ENCODE measurements at places on chromosomes 2 and 18.

DNA sequence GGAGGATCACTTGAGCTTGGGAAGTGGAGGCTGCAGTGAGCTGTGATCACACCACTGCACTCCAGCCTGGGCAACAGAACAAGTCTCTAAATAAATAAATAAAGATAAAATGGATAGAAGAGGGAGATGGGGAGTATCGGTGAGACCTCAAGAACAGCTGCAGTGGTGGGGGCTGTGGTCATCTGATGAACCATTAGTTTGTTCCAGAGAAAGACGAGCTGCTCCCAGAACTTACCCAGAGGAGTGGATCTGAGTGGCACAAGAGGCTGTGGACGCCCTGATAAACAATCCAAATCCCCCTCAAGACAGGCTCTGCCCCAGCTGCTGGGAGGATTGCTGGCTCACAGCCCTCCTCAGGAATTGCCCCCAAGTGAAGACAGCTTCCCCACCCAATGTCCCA lies 26.7 kb downstream of the TMEM127 start:
- DNase-seq = no peak

GRCh38 chr2:19902216-19902740 lies 495 bp upstream of the TTC32 start:
- no peak for DNase-seq

DNA sequence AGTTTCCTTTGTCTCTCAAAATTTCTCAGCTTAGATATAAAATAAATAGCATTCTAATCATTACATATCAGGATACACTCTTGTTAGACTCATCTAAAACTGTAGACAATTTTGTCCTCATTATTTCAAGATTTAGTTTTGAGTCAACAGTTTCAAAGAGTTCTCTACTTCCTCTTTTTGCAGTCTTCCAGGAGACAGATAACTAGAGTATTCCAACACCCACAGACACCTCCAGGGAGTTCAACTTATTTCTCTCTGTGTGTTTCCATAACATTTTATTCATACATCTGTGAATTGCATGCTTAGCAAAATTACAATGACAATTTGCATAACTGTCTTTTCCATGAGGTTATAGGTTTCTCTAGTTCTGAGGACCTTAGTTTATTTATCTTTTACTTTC lies 166.6 kb upstream of the HNMT start:
- DNase-seq = no peak

DNA sequence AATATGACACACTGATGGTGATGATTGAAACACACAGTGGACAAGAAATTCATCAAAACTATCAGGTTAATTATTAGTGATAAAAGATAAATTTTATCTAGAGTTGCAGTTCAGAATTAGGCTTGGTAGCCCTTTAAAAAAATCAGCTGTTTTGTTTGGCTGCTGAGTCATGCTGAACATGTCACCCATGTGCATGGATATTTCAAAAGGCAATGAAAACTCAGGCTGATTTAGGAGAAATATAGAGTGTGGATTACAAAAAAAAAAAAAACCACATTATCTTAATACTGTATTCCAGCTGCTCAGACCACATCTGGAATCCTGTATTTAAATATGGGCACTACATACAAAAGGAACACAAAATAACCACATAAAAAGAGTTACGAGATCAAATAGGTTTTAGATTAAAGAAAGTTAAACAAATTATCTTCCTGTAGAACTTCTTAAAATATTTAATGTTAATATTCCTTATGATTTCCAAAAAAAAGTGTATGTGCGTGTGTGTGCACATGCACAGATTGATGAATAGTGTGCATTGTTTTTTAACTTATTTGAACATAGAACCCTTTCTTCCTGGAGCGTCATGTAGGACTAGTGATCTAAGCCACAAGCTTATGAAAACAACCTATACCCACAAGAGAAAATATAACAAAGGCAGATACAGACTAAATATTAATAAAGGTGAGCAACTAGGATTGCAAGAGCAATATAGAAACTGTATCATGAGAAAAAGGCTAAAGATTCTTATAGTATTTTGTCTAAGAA lies 186.2 kb downstream of the STK39 start:
- DNase-seq = no peak

DNA sequence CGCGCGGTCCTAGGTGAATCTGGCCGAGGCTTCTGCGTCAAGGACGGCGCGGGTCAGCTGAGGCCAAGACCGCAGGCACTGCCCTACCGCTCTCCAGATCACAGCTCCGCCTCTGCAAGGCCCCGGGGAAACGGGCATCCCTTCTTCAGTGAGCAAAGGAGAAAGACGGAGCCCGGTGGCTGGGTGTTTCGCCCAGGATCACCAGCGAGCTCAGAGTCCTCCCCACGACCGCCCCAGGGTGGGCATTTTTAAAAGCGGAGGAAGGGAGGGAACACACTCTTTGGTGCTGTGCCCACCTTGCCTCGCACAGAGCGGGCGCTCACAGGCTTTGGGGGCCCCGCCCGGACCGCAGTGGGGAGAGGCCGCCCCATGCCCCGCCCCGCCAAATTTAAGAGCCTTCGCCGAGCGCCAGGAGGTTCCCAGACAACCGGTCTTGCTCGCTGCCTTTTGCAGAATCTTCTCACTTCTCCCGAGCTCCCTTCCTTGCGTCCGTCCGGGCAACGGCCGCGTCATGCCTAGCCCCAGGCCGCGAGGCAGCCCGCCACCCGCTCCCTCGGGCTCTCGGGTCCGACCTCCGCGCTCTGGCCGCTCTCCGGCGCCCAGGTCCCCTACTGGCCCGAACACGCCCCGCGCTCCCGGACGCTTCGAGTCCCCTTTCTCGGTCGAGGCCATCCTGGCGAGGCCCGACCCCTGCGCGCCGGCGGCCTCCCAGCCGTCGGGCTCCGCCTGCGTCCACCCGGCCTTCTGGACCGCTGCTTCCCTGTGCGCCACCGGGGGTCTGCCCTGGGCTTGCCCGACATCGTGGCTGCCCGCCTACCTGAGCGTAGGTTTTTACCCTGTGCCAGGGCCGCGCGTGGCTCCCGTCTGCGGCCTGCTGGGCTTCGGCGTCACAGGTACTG lies at the start of gene NOTO:
TSS of gene NOTO (plus strand) at position 419 of the 899 bp plus-strand sequence. CDS start at position 512, 93 bp downstream.
- DNase-seq = no peak

GRCh38 chr2:105545730-105546627 lies 147.1 kb upstream of the FHL2 start:
- peak; percentile 21 for DNase-seq

DNA sequence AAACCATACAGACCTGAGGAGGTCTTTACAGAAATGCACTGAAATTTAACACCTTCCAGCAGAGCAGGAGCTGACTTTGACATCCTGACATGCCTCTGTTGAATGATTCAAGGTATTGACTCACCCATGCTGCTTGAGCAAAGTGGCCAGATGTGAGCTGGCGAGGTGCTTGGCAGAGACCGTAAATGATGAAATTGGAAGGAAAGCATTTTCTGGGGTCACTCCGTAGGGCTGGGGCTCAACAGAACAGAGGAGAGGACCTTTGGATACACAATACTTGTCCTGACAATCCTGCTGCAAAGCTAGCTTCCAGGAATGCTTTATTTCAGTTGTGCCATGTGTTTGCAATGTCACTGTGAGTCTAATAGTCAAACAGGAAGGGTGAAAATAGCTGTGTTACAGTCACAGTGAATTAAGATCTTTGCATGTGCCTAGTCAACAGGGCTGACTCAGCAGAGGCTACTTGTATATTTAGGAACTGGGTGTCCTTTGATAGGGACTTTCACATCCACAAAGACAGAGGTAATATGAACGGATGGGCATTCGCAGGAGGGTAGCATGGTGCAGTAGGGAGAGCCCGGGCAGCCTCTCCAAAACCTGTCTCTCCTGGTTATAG lies 31.6 kb upstream of the NCK2 start:
- no peak for DNase-seq

GRCh38 chr2:36511858-36512603 lies 85.9 kb downstream of the FEZ2 start:
- no peak for DNase-seq

DNA sequence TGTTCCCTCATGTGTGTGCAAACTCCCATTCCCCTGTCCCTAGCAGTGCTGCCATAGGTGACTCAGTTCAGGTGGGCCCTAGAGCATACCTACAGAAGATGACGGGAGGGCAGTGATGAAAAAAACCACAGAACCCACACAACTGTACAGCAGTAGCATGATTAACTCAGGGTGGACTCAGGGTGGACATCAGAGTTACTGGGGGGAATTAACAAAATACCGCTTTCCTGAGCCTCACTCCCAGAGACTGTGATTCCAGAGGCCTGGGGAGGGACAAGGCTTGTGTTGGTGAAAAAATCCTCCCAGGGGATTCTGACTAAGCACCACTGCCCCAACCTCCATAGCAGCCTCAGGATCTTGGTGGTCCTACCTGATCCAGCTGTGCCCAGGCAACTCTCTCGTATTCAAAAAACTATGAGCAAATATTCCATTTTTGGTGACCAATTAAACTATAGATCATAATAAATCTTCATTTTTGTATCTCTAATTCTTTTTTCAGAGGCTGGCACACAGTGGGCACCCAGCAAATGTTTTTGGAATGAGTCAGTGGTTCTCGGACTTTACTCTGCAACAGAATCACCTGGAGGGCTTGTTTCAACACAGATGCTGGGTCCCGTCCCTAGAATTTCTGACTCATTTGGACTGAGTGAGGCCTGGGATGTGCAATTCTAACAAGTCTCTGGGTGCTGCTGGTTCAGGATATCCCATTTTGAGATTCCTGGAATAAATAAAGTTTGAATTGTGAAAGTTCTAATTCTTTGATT lies 84.1 kb upstream of the NABP1 start:
- DNase-seq = no peak

- DNase-seq = no peak
These were observed 36.1 kb downstream of the DHRS9 start for GRCh38 chr2:169105476-169105875.

GRCh38 chr18:69840445-69840844 lies 107.2 kb downstream of the CD226 start:
- no peak for DNase-seq

- DNase-seq = no peak
These were observed 2005.9 kb upstream of the CELF4 start for GRCh38 chr18:39571511-39571910.

- DNase-seq = no peak
These were observed 80.3 kb downstream of the DYNAP start for GRCh38 chr18:54671291-54671881.

DNA sequence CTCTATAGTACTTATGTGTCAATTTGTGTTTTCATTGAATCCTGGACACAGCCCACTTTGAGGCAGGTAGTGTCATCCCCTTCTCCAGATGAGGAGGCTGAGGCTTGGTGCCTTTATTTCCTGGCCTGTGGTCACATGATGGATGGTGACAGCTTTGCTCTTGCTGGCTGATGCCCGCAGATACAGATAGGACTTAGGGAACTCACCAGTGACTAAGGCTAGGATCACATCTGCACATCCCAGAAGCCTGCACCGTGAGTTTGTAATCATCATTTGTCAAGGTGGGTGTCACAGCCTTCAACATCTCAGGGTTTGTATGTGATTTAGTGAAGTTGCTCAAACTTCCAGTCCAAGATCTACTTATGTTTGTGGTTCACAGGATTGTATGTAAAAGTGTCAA lies 295.1 kb upstream of the RAB12 start:
- DNase-seq = no peak

GRCh38 chr2:237879058-237879430 lies 19.6 kb downstream of the RAMP1 start:
- DNase-seq = no peak

DNA sequence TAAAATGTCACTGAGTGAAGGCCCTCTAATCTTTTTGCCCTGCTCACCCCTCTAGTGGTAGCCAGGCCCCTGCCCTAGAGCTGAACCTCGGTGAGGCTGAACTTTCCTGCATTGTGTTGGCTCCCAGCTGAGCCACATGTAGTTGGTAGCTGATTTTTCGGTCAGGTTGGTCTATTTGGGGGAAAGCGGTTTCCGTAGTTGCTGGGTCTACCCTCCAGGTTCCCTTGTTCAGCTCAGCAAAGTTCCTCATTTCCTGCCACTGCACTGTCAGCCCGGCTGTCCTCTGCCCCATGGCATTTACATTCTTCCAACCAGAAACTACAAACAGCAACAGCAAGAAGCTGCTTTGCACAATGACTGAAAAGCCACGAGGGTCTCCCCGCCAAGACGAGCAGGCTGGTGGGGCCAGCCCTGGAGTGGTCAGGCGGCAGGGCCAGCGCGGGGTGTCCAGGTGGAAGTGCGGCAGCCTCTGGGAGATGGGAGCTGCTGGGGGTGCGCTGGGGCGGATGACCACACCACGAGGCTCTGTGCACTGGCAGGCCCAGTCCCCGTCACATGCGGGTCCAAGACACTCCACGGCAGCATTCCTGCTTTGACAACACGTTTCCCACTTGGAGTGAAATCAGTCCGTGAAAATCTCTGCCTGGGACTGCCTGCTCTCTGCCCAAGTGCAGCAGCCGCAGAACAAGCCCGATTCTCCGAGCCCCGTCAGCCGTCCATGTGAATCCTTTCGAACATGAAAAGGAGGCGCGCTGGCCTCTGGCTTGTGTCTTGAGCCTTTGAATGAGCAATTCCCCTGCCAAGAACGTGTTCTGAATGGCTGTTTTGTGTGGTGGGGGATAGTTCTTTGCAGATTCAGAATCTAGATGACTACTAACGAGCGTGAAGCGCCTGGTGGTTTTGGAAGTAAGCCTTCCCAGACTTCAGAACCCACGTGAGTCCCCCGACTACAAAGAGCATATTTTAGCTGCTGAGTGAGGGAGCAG lies 159.4 kb downstream of the ASB1 start:
- DNase-seq = no peak

- DNase-seq = no peak
These were observed 37.9 kb downstream of the FBLN7 start for GRCh38 chr2:112175958-112176573.

- no peak for DNase-seq
These were observed 340.3 kb downstream of the CELF4 start for GRCh38 chr18:37225279-37225678.

DNA sequence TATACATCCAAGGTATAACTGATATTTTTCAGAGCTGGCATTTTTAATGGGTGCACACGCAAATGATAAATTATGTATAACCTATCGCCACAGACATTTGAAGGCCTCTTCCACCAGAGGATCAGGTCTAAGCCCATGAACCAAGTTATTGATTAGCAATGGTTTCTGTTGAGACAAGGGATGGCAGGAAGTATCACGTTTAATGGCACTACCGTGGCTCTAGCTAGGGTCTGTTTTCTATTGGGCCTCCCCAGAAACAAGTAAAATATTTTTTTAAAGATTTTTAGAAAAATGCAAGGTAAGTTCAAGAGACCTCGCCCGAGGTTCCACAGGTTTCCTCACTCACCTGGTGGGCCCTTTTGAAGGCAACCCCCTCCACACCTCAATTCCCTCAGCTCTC lies 667 bp downstream of the GFPT1 start:
- DNase-seq = no peak

DNA sequence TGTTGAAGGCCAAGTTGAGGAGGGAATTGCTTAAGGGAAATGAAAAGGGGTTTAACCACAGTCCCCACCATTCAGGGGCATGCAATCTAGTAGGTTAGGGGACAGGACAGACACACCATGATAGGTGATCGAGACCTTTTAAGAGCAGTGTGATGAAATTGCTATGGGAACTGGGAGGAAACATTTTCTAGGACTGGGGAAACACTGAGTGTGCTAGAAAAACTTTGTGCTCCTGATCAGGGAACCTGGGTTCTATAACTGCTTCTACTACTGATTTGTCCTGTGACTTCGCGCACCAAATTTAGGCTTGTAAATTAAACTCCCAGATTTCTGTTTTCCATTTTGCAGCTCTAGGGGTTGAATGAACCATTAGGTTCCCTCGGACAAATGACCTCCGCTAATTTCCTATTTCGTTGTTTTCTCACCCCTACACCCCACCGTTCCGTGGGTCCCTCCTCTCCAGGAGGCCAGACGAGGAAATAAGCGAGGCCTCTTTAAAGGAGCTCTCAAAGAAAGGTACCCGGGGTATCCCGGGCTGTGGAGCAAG lies 371 bp upstream of the LCLAT1 start:
- no peak for DNase-seq
